ENCODE measurements at places on chromosomes 3 and 15.

GRCh38 chr3:42081838-42082473, 9.2 kb upstream of the TRAK1 start:
- DNase-seq: no peak

DNA sequence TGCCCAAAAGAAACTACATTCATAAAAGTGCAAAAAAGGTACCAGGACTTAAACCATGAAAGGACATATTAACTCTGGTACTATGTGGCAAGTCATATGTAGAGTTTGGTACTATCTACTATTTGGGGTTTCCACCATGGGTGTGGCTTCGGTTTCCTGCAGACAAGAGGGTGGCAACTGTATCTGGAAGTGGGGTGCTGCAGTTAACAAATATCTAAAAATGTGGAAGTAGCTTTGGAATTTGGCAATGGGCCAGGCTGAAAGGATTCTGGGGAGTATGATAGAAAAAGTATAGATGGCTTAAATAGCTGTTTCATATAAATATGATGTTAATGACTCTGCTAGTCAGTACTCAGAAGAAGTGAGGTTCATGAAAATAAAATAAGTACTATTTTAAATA, 44.0 kb downstream of the PLSCR2 start:
- no peak for DNase-seq

DNA sequence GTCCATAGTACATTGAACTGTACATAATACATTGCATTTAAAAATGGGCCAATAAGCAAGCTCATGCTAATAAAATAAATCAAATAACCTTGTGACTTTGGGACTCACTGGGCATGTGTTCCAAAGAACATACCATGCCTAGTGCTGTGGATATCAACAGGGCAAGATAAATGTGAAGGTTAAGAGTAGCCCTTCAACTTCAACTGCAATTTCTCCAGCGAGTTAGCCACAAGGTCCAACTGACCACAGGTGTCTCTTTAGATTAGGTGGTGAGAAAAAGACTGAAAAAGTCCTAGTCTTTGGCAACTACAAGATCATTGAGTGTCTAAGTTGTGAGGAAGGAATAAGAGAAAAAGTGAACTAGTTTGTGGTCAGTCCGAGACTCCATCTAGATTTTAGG, 78.3 kb upstream of the ATP11B start:
- DNase-seq: no peak

DNA sequence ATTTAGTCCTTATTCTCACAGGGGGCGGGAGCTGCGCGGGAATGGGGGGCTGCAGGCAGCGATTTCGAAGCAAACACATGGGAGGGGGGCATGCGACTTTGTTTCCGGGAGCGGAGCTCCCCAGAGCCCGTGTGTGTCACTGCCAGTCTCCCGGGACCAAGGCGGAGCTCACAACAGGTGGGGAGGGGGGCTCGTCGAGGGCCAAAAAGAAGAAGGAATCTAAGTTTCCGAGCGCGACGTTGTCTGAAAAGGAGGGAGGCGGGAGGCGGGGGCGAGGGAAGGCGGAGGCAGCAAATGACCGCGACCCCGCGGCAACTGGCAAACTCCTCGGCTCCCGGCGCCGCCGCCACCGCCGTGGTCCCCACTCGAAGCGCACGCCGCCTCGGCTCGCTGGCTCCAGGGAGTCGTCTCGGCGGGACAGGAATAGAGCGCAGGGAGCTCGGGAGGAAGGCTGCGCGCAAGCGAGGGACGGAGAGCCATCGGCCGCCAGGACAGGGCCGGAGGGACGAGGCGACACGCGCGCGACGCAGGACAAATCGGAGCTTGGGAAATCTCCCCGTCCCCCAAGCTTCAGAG, 1.4 kb downstream of the FOXP1 start:
- peak; percentile 40 for DNase-seq

DNA sequence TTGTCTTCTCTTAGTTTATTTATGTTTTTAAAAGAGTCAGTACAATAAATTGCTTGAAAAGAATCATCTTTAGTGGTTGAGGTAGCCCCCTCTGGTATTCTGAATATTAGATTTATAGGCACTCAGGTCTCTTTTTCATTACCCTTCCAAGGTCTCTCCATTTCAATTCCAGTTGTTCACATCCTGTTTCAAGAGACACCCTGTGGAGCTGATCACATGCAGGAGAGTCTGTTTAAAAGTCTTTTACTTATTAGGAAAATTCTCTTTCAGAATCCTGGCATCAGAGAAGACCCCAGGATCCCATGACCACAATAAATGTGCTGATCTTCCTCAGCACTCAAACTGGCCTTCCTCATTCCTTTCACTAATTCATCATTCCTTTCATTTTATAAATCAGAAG, 195.7 kb downstream of the ZIC4 start:
- DNase-seq: no peak

- peak; percentile 39 for DNase-seq
These were observed 159.2 kb downstream of the MEGF11 start for GRCh38 chr15:66094331-66094730.
